Fibroblast of skin of right quadriceps (primary cell): ENCODE measurements at places on chromosomes 12 and 14.

DNA sequence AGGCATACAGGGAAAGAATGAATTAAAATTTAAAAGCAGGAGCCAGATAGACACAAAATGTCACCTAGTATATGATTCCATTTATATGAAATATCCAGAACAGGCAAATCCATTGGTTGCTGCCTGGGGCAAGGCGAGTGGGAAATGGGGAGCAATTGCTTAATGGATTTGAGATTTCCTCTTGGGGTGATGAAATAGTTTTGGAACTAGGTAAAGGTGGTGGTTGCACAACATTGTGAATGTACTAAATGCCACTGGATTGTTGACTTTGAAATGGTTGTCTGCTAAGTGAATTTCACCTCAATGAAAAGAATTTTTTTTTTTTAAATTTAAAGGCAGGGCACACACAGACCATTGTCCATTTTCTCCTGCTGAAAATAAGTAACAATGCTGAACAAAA, 61.9 kb downstream of the ABCC9 start:
- DNase-seq: no peak

DNA sequence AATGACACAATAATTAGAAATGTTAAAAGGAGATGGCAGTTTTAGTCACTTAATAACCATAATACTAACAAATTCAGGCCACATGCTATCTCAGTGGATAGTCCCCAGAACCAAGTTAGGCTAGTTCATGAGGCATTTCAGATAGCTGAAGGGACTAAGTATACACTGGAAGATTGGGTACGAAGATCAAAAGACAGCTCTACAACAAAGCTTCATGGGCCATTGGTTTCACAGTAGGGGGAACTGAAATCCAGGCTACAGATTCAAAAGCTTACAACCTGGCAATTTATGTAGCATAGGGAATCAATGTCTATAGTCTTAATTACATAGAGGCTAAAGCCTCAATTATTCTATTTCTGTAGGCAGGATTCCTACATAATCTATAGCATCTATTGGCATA, 343.0 kb downstream of the RGS6 start:
- no peak for DNase-seq

DNA sequence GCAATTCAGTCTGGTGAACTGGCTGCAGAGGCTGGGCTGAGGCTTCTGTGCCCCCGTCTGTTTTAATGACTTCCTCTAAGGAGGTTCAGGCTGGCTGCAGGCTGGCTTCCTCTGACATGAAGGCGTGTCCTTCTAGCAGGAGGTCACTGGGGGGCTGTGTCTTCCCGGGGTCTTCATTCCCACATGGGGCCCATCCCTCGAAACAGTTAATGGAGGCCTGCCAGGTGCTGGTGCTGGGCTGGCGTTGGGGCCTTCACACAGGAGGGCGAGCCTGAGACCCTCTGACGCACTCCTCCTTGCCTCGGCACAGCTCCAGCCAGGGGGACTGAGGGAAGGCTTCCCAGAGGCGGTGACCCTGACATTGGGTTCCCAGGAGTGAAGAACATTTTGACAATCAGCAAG, 57.7 kb upstream of the DLK1 start:
- no peak for DNase-seq

GRCh38 chr14:69152181-69152901, 578 bp downstream of the DCAF5 start:
- DNase-seq: peak; percentile 57

GRCh38 chr12:32148372-32148771, 41.7 kb downstream of the BICD1 start:
- peak; percentile 52 for DNase-seq

- DNase-seq: no peak
These were observed 378.8 kb upstream of the SOX5 start for GRCh38 chr12:24328261-24328660.

- DNase-seq: no peak
These were observed 1.1 kb upstream of the INSM2 start for GRCh38 chr14:35532783-35533356.

DNA sequence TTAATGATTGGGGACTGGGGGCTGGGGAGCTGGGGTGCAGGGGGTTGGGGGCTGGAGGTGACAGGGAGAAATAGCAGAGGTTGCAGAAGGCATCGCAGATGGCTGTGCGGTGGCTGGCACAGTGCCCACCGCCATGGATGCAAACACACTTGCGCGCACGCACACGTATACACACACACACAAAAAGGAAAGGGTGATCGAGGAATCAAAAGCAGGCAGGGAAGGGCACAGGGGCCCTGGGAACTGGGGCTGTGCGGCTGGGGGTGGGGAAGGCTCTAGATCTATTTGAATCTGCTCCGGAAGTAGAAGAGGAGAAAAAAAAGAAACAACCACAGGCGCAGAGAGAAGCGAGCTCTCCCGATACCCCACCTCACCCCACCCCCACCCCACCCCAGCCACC, 39.4 kb downstream of the ZFHX2 start:
- no peak for DNase-seq

- no peak for DNase-seq
These were observed 39.4 kb upstream of the BTG1 start for GRCh38 chr12:92185052-92185451.

- DNase-seq: no peak
These were observed 25.6 kb upstream of the GCH1 start for GRCh38 chr14:54928216-54928615.

DNA sequence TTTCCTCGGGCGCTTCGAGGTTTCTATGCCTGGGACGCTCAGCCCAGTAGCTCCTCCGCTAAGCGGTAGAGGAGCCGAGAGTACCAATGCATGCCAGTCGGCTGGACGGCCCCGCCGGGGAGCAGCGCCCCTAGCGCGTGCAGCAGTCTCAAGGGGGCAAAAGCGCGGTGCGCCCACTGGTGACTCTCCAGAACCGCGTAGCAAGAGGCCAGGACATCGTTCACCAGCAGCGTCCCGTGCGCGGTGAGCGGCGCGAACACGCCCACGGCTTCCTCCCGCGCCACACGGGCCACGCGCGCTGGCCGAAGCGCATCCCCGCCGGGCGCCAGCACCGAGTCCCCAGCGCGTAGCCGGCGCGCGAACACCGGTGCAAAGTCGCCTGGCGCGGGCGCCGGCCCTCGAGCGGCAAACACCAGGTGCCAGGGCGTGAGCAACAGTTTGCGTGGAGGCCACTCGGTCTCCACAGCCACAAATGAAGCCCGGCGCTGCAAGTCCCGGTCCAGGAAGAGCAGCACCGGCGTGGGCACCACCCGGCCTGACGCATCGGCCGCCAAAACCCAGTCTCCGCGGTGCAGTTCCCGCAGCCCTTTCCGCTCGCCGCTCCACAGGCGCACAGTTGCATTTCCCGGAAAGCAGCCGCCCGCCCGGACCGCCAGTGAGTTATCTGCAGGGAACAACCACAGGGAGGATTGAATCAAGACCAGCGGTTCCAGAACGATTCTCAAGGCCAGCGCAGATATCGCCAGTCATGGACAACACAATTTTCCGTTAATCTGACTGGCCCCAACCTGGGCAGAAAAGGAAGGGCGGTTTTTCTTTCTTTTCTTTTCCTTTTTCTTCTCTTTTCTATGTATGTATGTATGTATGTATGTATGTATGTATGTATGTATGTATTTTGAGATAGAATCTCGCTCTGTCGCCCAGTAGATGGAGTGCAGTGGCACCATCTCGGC, 4.5 kb downstream of the DHH start:
- DNase-seq: no peak

DNA sequence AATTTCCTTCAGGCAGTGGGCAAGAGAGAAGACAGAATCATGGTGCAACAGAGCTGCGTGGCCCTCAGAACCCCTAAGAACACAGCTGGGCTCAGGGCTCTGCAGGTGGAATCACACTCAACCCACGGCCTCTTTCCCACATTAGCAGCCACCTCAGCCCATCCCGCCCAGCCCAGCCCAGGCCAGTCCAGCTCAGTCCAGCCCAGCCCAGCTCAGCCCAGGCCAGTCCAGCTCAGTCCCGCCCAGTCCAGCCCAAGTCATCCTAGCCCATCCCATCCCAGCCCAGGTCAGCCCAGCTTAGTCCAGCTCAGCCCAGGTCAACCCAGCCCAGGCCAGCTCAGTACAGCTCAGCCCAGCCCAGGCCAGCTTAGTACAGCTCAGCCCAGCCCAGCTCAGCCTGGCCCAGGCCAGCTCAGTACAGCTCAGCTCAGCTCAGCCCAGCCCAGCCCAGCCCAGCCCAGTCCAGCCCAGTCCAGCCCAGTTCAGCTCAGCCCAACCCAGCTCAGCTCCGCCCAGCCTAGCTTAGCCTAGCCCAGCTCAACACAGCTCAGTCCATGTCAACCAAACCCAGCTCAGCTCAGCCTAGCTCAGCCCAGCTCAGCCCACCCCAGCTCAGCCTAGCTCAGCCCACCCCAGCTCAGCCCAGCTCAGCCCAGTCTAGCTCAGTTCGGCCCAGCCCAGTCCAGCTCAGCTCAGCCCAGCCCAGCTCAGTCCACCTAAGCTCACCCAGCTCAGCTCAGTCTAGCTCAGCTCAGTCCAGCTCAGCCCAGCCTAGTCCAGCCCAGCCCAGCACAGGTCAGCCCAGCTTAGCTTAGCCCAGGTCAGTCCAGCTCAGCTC, 183.1 kb downstream of the TMEM121 start:
- no peak for DNase-seq

GRCh38 chr14:45144658-45145057, 8.9 kb downstream of the FANCM start:
- DNase-seq: no peak

GRCh38 chr12:114220311-114220710, 185.6 kb downstream of the TBX5 start:
- no peak for DNase-seq

GRCh38 chr14:31510222-31510621, 22.4 kb upstream of the GPR33 start:
- DNase-seq: peak; percentile 15

- no peak for DNase-seq
These were observed 7.9 kb upstream of the PLBD1 start for GRCh38 chr12:14575585-14575984.

- peak; percentile 90 for DNase-seq
These were observed 465.4 kb downstream of the NPAS3 start for GRCh38 chr14:33404054-33404453.

- peak; percentile 20 for DNase-seq
These were observed 88.6 kb downstream of the RAD51B start for GRCh38 chr14:67908052-67908754.

- DNase-seq: no peak
These were observed 5.2 kb downstream of the TEDC1 start for GRCh38 chr14:105495990-105496830.

GRCh38 chr14:94307410-94307992, 14.4 kb upstream of the SERPINA10 start:
- DNase-seq: peak; percentile 12
